Activated naive CD8-positive, alpha-beta T cell treated with anti-CD3 and anti-CD28 coated beads, Interleukin-2, amount 10 ng/mL, durations not matched to agents 7 days and 5 days (primary cell): ENCODE measurements at places on chromosomes 13 and 19. TPM values are rescaled to one million over a fixed set of nuclear protein-coding genes. Genes with fewer than 3 reads are reported as not detected.

KLK10 gene
- not detected for total RNA-seq

DNA sequence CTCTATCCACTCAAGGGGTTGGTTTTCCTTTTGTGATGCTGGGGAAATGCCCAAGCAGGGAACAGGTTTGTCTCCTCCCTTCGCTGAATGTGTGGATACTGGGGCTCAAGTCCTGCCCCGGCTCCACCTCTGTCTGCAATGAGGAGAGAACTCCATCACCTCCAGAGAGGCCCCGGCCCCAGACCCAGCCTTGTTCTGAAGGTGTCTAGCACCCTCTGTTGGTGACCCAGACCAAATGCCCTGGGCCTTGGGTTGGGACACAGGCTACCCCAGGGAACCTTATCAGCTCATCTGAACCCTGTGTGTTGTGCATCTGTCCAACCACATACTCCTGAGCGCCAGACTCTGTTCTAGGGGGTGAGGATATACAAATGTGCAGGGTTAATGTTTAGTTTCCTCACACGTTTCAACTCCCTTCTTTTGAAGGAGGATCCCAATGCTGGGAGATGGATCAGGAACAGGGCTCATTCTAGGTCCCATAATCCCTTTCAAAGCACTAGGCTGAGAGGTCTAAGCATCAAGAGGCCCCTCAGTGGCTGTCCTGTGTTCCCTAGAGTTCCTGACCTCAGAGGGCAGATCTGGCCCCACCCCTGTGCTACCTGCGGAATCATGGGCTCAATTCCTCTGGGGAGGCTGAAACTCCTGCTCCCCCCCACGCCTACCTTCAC is 112.5 kb upstream of the SLC7A1 start:
- H3K4me3 ChIP-seq: no peak overlapping the region
- no peaks in the 10 kb centered on the region for H3K4me1 ChIP-seq
- no peaks in the 10 kb centered on the region for H3K36me3 ChIP-seq
- no peak overlapping the region for H3K27ac ChIP-seq

DNA sequence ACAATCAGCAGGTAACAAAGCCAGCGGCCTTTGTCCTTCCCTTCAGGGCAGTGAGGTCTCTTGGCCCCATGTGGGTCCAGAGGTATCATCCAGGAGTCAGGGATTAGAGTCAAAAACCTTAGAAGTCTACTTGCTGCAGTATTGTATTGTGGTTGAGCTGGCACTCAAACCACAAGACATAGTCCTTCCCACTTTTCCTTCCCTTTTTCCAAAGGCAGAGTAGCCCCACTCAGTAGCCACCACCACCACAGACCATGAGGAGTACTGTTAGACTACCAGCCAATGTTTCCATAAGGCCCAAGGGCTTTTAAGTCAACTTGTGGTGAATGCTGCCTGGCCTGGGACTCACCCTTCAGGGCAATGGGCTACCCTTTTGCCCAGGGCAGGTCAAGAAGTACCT is 27.1 kb upstream of the CCNA1 start:
- no peak overlapping the region for H3K4me3 ChIP-seq
- H3K4me1 ChIP-seq: no peaks in the 10 kb centered on the region
- no peaks in the 10 kb centered on the region for H3K36me3 ChIP-seq
- H3K27ac ChIP-seq: no peak overlapping the region
- peaks cover 36% of the 10 kb centered on the region for H3K27me3 ChIP-seq

DNA sequence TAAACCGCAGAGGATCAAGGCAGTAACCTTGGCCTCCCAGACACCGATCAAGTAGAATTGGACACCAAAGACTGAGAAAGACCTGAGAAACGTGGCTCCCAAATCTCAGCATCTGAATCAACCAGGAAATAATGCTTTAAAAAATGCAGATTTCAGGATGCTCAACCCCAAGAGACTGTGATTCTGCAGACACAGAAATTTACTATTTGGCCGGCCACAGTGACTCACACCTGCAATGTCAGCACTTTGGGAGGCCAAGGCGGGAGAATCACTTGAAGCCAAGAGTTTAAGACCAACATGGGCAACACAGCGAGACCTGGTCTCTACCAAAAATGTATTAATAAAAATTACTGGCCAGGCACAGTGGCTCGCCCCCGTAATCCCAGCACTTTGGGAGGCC is 6.2 kb downstream of the ABCC4 start:
- H3K27me3 ChIP-seq: no peaks in the 10 kb centered on the region
- H3K27ac ChIP-seq: no peak overlapping the region
- no peak for DNase-seq
- H3K4me3 ChIP-seq: no peak overlapping the region
- peaks cover 7% of the 10 kb centered on the region for H3K36me3 ChIP-seq
- H3K4me1 ChIP-seq: peaks cover 10% of the 10 kb centered on the region

GRCh38 chr13:38753878-38754277 is 67.0 kb downstream of the FREM2 start:
- no peaks in the 10 kb centered on the region for H3K36me3 ChIP-seq
- no peak for DNase-seq
- no peak overlapping the region for H3K27ac ChIP-seq
- no peaks in the 10 kb centered on the region for H3K27me3 ChIP-seq
- H3K4me3 ChIP-seq: no peak overlapping the region

CABP5 gene
- total RNA-seq: not detected

HOMER3 gene
- 1.1 TPM for total RNA-seq

ANGPTL8 gene
- not detected for total RNA-seq

SLC6A16 gene
- 5.1 TPM for total RNA-seq

PLVAP gene
- total RNA-seq: 0.68 TPM

CBY2 gene
- total RNA-seq: not detected

GRCh38 chr13:74372511-74372910 is 238.3 kb upstream of the KLF12 start:
- H3K36me3 ChIP-seq: no peaks in the 10 kb centered on the region
- H3K27ac ChIP-seq: no peak overlapping the region
- DNase-seq: no peak
- no peak overlapping the region for H3K4me3 ChIP-seq
